ENCODE measurements at places on chromosomes 3 and 15. TPM values are rescaled to one million over a fixed set of nuclear protein-coding genes. Genes with fewer than 3 reads are reported as not detected.

The MFGE8 gene
- polyA plus RNA-seq, result 246 TPM

The LIPC gene
- polyA plus RNA-seq, result not detected

The FBXW12 gene
- 0.21 TPM for polyA plus RNA-seq

The CDAN1 gene
- polyA plus RNA-seq, result 6.0 TPM

The COL7A1 gene
- 3.0 TPM for polyA plus RNA-seq

The UTS2B gene
- not detected for polyA plus RNA-seq

The CCDC39 gene
- 2.6 TPM for polyA plus RNA-seq

The SCN11A gene
- polyA plus RNA-seq, result 0.05 TPM

The SPTBN5 gene
- polyA plus RNA-seq, result 0.31 TPM

The CCDC54 gene
- polyA plus RNA-seq, result not detected

The FAM81A gene
- 0.73 TPM for polyA plus RNA-seq

The LXN gene
- 10.0 TPM for polyA plus RNA-seq

The CX3CR1 gene
- polyA plus RNA-seq, result 0.42 TPM

The TIGIT gene
- polyA plus RNA-seq, result 0.07 TPM

The CDC25A gene
- 17.7 TPM for polyA plus RNA-seq

The SERPINI2 gene
- 0.68 TPM for polyA plus RNA-seq

The TIPIN gene
- polyA plus RNA-seq, result 39.1 TPM

The ATP8B4 gene
- polyA plus RNA-seq, result 0.07 TPM

The CATSPER2 gene
- 1.1 TPM for polyA plus RNA-seq

The WNT5A gene
- polyA plus RNA-seq, result 0.82 TPM

The APBA2 gene
- polyA plus RNA-seq, result 5.9 TPM

The SCAANT1 gene
- polyA plus RNA-seq, result not detected

The HRG gene
- not detected for polyA plus RNA-seq

The NDUFAF3 gene
- polyA plus RNA-seq, result 122 TPM

The NUTM1 gene
- polyA plus RNA-seq, result 0.40 TPM

The PYGO1 gene
- polyA plus RNA-seq, result 0.18 TPM

The GOLGA8R gene
- not detected for polyA plus RNA-seq

The OXNAD1 gene
- 20.0 TPM for polyA plus RNA-seq

The SPSB4 gene
- 6.6 TPM for polyA plus RNA-seq

The NPAP1 gene
- 0.10 TPM for polyA plus RNA-seq

The AGTR1 gene
- 0.16 TPM for polyA plus RNA-seq

The MNS1 gene
- 13.8 TPM for polyA plus RNA-seq

The CPLX3 gene
- polyA plus RNA-seq, result not detected

The CRYGS gene
- 2.0 TPM for polyA plus RNA-seq

The LYZL4 gene
- not detected for polyA plus RNA-seq

The TLR9 gene
- polyA plus RNA-seq, result not detected

The SIDT1 gene
- polyA plus RNA-seq, result not detected

The CNTN3 gene
- polyA plus RNA-seq, result 0.05 TPM

The CCR9 gene
- not detected for polyA plus RNA-seq

The SLC22A14 gene
- not detected for polyA plus RNA-seq

The WDR49 gene
- polyA plus RNA-seq, result 1.4 TPM

The STX19 gene
- polyA plus RNA-seq, result 0.57 TPM

Data from GM23338 (cell line).